ENCODE measurements at places on chromosomes 3 and 15.

DNA sequence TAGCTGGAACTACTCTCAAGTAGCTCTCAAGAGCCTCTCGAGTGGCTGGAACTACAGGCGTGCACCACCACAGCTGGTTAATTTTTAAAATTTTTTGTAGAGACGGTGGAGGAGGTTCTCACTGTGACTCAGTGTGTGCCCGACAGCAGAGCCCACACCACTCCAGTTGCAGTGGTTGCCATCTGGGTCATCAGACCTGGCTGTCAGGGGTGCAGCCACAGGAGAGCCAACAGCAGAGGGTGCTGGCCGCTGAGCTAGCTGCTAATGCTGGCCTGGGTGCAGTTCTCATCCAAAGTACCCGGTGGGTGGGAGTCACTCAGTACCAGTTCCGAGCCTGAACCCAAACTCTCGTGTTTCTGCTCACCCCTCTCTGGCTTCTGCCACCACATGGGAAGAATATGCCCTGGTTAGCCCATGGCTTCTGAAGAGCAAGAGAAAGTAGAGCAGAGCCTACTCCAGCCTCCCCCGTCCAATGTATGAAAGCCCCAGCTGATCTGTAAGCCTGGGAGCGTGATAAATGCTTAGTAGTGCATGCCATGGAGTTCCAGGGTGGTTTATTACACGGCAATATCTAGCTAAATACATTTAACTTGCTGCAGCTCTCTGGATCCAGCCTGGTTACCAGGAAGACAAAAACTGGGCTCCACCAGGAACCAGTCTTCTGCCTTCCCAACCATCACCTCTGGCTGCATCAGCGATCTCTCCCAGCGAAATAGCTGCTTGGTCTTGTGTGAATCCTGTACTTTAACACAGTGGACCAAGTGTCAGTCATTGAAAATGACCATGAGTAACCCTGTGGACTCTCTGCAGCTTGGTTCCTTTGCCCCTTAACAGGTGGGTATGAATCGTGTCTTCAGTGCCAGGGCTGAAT is 17.1 kb downstream of the UMPS start:
- no peak for DNase-seq

- DNase-seq = no peak
These were observed 312.6 kb upstream of the LMCD1 start for GRCh38 chr3:8189051-8189450.

- DNase-seq = no peak
These were observed 1.4 kb upstream of the ETFA start for GRCh38 chr15:76312540-76313174.

DNA sequence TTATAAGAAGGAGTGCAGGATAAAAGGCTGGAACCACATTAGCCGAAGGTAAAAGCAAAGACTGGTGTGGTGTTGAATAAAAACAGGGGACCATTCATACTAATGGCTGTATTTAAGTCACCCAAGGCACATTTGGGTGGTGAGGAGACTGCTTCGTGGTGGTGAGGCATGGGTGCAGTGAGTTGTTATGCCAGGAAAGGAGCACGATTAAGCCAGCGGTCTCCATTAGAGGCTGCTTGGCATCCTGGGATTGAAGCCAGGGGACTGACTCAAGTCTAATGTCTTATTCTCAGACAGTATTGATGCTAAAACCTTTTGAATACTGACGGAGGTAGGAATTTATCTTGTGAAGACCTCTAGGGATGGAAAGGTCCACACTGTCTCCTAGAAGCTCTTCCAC is 21.9 kb downstream of the FEM1B start:
- no peak for DNase-seq

- no peak for DNase-seq
These were observed 34.1 kb upstream of the SMAD3 start for GRCh38 chr15:67031331-67031730.

- no peak for DNase-seq
These were observed 17.1 kb downstream of the ZFAND6 start for GRCh38 chr15:80076321-80077318.

GRCh38 chr3:143851331-143852017 is 3.2 kb upstream of the SLC9A9 start:
- no peak for DNase-seq

GRCh38 chr3:131082871-131083863 is 56.5 kb downstream of the NEK11 start:
- peak; percentile 24 for DNase-seq
